Caco-2 (cell line): ENCODE measurements at places on chromosomes 16 and 17. TPM values are rescaled to one million over a fixed set of nuclear protein-coding genes. Genes with fewer than 3 reads are reported as not detected.

ZNF629 gene
- 18.9 and 20.6 TPM in 2 replicates for total RNA-seq

IRF8 gene
- total RNA-seq = 29.5 and 31.7 TPM in 2 replicates

- no peak for DNase-seq
Observed at GRCh38 chr16:61834082-61834481, 202.2 kb downstream of the CDH8 start.

GRCh38 chr16:57613514-57613913 is 14.9 kb upstream of the ADGRG1 start:
- no peak for DNase-seq

DNA sequence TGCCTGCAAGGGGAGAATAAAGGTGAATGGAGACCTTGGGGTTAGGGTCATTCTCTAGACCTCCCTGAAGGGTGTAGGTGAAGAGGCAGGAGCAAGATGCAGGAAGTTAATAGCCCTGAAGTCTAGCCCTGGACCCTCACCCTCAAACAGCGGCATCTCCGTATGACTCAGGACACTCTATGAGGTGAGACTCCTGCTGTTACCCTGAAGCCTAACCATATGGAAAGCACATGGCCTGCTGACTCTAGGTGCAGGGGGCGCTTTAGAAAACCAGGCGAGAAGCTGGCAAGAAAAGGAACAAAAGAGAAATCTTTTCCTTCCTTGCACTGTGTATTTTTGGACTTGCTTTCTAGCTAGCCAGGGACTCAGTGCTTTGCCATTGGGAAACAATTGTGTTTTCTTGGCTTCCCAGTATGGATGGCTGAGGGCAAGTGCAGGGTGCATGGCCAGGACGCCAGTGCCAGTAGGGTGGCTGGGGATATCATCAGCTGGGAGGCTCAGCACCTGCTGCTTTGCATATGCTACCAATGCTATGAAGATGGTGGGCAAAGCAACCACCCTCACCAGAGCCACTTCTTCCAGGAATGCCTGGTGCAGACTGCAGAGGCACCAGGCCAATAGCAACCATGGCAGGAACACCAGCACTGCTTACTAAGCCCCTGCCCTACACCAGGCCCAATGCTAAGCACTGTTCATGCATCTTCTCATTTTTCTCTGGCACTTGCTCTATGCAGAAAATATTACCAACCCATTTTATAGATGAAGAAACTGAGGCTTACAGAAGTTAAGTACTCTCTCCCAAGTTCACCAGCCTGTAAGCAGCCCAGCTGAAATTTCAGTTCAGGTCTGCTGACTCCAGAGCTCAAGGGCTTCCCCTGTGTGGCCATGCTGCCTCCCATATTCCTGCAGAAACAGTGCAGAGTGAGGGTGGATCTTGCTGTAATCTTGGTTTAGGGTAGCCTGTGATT is 425.1 kb downstream of the SLC39A11 start:
- no peak for DNase-seq

- DNase-seq = no peak
Observed at GRCh38 chr16:24696699-24697098, 32.8 kb upstream of the TNRC6A start.

- no peak for DNase-seq
Observed at GRCh38 chr16:8137606-8138005, 452.7 kb downstream of the TMEM114 start.

- no peak for DNase-seq
Observed at GRCh38 chr17:34424814-34425491, 61.9 kb upstream of the CCL1 start.

DNA sequence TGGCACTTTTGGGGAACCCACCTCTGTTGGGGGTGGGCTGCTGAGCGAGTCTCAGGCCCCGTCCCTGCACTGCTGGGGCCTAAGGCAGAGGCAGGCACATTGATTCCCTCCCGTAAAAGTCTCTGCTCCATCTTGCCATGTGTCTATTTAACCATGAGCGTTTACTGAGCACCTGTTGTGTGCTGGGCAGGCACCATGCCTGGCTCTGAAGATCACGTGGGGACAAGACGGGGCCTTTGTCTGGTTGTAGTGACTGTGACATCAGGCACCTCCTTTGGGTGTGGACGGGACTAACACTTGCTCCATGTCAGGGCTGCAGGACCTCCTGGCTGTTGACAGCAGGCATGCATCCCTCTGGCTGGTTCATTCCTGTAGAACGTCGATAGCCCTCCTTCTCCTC is 204.7 kb upstream of the CIBAR2 start:
- DNase-seq = no peak
